Left ventricle myocardium superior (tissue), 1 donor: ENCODE measurements at places on chromosomes 6 and 20.
A peak's percentile ranks its signal among the peaks of the same experiment; 100 is the strongest.

DNA sequence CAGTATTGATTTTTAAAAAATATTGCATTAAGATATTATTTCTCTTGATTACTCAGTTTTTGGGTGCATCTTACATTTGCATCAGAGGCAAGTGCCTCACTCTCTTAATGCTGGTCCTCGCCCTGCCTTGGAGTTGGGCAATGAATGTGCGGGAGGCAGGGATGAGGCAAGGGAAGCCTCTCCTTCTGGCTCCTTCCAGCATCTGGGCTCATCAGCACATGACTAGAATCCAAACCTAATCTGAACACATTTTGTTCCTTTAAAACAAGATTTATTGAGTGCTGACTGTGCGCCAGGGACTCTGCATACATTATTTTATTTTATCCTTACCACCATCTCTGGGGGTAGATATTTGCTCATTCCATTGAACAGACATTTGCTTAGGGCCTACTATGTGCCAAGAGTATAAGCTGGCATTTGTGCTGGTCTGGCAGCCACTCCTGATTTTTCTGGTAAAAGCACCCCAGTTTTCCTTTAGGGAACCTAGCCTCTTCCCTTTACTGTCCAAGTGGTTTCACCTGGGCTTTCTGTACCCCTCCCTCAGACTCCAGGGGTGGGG is 71.9 kb upstream of the ZNFX1 start:
- no peak for DNase-seq

DNA sequence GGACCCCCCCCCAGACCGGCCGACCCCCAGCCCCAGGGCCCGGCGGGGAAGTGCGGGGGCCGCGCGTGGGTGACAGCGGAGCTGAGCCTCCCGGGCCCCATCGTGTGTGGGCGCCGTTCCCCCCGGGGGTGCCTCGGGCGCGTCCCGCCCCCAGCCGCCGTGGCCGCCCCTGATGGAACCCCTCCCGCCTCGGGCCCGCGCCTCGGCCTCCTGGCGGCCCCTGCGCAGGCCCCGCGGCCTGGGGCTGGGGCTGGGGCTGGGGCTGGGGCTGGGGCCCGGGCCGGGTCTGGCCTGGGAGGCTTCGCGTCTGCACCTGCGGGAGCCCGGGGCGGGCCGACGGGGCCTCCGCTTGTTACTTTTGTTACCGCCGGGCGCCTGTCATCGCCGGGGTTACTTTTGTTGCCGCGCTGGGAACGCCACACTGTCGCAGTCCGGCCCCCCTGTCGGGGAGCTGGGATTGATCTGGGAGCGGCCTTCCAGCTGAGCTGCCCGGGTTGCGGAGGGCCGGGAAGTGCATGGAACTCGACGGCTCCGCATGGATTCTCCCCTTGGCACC is 598 bp downstream of the OGFR start:
- DNase-seq = no peak

DNA sequence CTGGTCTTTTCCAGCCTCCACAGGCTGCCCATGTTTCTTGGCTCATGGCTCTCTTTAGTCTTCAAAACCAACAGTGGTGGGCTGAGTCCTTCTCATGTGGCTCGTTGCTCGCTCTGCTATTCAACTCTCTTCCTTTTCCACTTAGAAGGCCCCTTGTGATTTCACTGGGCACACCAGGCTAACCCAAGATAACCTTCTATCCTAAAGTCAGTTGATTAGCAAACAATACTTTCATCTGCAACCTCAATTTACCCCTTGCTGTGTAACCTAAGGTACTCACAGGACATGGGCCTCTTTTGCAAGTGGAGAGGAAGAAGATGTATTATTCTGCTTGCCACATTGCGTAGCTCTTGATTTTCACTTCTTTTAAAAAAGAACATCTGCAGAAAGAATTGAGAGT is 79.6 kb downstream of the UTRN start:
- DNase-seq = no peak

GRCh38 chr6:151773382-151773781 is 34.1 kb upstream of the ESR1 start:
- DNase-seq = no peak

- DNase-seq = no peak
Observed at GRCh38 chr6:111700135-111700690, 94.5 kb upstream of the TRAF3IP2 start.

GRCh38 chr6:42075159-42075838 is 25.0 kb downstream of the TAF8 start:
- DNase-seq = peak; percentile 86

GRCh38 chr20:5149892-5150225 is 23.1 kb downstream of the CDS2 start:
- DNase-seq = no peak

- DNase-seq = no peak
Observed at GRCh38 chr6:75382634-75382900, 98.0 kb upstream of the TMEM30A start.

GRCh38 chr20:22452442-22453011 is 131.8 kb downstream of the FOXA2 start:
- no peak for DNase-seq

DNA sequence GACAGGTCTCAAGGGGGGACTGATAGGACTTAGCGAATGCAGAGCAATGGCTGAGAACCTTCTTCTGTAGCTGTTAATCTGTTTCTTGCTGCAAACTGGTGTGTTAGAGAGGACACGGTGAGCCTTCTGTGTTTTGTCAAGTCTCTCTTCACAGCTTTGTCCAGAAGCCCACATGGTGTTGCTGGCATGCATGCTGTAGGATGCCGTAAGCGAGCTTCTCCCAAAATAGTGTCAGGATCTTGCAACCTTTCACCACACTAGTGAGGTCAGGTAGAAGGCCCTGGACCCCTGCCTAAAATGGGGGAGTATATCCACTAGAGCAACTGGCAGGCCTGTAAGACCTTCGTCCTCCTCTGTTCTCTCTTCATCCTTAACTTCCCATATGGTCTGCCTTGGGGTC is 51.9 kb upstream of the GLP1R start:
- DNase-seq = peak; percentile 44

DNA sequence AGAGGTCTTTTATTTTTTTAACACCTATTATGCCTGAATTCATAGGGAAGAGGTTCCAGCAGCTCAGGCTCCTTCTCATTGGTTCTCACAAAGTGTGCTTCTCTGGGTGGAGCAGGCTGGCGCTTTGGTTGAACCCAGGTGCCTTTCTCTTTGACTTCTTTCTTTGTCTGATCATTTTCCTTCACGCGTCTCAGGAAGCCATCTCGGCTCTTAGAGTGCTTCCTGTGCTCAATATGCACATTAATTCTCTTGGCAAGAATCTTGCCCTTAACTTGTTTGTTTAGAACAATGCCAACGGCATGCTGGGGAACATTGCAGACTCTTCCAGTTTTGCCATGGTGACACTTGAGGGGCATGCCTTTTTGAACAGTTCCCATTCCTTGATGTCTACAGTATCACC is 44.2 kb upstream of the RNF24 start:
- no peak for DNase-seq
